ENCODE measurements at places on chromosomes 4 and X. TPM values are rescaled to one million over a fixed set of nuclear protein-coding genes. Genes with fewer than 3 reads are reported as not detected.

DNA sequence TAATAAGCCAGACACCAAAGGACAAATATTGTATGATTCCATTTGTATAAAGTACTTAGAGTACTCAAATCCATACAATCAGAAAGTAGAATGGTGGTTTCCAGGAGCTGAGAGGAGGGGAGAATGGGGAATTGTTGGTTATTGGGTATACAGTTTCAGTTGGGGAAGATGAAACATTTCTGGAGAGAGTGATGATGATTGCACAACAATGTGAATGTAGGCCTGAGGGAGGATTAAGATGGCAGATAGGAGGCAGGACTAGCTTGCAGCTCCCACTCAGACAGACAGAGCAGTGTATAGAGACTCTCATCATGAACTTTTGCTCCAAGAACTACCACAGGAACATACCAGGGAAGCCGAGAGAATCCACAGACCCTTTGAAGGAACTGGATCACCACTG, 75.7 kb upstream of the PAK3 start:
- no peak for DNase-seq

DNA sequence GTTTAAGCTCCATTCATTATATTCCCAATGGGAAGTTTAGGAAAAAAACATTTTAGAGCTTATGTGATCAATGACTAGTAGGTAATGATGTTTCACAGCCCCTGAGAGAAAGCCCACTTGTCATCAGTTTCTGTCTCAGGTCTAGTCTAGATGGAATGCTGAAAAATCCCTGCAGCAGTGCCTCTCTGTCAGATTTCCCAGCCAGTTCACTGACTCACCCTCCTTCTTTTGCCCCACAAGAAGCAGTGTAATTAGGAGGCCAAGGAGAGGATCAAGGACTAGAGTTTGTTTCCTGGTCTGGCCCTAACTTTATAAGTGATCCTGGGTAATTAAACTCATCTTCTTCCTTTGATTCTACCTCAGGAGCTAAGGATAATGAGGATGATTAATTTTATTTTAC, 118.7 kb upstream of the ANXA3 start:
- no peak for DNase-seq

DNA sequence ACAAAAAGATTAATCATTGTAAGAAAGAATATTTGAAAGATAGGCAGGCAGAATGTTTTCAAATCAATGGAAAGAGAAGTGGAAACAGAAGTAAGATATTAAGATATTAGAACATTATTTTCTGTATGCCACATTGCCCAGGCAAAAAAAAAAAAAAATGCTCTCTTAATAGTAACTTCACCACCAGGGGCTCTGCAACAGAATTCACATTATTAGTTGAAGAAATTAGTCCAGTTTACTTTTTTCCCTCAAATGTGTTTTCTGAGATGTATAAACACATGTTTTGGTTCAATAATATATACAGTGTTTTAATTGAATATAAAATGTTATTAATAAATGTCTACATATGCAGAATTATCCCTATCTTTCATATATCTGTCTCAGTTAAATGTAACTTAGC, 78.0 kb upstream of the ADAD1 start:
- DNase-seq, result no peak

DNA sequence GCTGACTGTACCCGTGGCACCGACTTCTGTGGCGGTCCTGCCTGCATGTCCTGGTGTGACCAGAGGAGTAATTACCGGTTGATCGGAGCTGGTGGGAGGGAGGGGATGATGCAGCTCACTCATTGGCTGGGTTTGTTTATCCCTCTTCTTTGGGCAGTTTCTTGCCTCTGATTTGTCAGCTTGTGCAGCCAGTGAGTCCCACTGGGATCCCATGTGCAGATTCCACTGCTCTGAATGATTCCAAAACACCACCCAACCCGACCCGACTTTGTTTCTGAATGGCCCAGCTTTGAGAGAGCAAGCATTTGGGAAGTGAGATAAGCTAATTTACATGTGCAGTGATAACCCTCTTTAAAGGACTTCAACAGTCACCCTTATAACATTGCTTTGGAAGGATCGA, 13.8 kb downstream of the FHDC1 start:
- no peak for DNase-seq

SYP gene
- total RNA-seq, result 0.36 TPM

SLC38A5 gene
- total RNA-seq, result 25.1 TPM

All from natural killer cell (primary cell).